Gastrocnemius medialis (tissue), 4 donors: ENCODE measurements at places on chromosomes 7 and 10.

- no peak for DNase-seq
Observed at GRCh38 chr10:78470267-78471103, 436.8 kb downstream of the RPS24 start.

DNA sequence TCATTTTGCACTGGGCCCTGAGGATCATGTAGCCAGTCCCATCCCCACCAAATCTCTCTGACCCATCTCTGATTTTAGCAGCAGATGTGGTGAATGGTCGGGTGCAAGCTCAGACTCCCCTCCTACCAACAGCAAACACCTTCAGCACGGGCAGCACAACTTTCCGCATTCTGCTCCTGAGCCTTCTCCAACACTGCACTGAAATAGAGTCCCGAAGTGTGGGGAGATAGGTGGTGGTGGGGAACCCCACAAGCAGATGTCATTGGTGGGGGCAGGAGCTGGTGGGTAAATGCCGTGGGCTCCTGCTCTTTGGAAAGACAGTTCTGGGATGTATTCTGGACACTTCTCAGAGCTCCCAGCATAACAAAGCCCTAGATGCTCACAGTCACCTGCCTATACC lies 9.6 kb upstream of the CTBP2 start:
- DNase-seq = no peak

GRCh38 chr7:14576578-14576977 lies 326.0 kb downstream of the DGKB start:
- no peak for DNase-seq

DNA sequence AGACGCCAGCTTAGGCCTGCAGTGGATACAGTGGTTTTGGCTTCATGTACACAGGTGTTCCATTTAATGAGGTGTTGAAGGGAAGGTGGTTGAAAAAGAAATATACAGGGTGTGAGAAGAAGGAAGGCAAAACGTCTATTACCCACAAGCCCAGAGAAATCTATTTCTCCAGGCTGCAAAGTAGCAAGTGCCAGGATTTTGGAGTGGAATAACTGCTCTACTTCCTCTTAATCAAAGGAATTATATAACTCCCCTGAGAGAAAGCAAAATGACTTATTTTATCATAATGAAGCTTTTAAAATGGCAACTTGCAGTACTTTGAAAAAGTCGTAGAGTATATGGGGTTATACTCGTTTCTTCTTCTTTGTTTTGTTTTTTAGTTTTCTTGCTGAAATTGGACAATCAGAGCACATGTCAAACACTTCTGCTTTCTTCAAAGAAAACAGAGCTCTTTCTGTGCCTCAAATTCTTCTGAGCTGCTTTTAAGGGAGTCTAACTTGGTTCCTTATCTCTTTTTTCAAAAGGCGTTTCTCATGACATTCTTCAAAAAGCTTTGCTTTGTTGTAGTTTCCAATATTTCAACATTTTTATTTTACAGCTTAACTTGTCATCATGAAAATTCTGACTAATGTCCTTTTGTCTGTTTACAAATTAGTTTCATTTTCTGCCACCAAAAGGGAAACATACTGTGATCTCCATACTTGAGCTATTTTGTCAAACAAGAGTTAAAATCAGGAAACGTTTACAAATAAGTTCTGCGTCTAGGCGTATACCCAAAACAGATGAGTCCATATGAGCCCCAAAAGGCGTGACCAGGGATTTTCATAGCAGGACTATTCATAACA lies 289.7 kb downstream of the FRMD4A start:
- DNase-seq = no peak

- DNase-seq = no peak
Observed at GRCh38 chr7:65269150-65269856, 104.4 kb upstream of the ZNF92 start.

- no peak for DNase-seq
Observed at GRCh38 chr10:1557081-1557480, 180.2 kb downstream of the ADARB2 start.

GRCh38 chr7:50957431-50957830 lies 174.7 kb upstream of the GRB10 start:
- DNase-seq = no peak

DNA sequence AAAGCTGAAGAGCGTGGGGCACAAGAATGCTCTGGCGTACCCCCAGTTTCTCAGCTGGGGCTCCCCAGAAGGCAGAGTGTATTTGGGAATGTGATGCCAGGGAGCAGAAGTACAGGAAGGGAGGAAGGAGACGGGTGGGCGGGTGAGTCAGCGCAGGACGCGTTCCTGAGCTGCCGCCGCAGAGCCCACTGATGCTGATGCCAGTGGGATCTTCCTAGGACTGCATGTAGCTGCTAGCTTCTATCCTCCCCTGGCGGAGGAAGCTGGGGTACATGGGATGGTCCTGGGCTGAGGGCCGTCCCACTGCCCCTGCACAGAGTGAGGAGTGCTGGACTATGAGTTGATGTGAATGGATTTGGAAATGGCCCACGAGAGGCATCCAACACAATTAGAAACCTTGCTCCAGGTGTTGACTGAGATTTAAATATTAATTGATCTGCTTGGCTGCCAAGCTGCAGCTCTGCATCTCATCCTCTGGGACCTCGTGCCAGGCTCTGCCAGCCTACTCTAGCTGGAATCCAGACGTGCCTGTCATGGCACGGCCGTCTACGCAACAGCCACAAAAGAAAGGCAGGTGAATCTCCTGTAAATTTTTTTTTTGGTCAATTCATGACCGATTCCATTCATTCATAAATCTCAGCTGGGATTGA lies 66.2 kb upstream of the RHEB start:
- no peak for DNase-seq

DNA sequence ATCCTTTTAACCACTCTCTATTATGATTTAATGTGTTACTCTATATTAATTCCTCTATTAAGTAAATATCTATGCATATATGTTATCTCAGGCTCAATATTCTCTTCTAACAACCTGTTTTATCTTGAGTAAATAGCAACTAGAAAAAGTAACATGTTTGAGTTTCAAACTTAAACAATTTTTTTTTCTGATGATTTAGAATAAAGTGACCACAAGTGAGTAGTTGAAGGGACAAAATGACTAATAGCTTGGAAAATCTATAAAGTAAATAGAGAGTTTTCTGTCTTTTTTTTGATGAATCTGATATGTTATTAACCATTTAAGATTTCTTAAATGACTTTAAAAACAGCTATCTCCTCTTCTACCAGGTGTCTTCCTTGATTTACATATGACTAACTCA lies 483.8 kb downstream of the TFEC start:
- DNase-seq = no peak

DNA sequence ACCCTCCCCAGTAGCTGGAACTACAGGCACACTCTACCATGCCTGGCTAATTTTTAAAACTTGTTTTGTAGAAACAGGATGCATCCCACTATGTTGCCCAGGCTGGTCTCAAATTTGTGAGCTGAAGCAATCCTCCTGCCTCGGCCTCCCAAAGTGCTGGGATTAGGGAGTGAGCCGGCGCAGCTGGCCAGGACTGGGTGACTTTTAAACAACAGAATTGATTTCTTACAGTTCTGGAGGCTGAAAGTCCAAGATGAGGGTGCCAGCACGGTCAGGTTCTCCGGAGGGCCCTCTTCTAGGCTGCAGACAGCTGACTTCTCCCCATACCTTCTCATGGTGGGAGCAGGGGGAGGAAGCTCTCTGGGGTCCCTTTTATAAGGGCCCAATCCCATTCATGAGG lies 75.2 kb upstream of the CHST15 start:
- no peak for DNase-seq

DNA sequence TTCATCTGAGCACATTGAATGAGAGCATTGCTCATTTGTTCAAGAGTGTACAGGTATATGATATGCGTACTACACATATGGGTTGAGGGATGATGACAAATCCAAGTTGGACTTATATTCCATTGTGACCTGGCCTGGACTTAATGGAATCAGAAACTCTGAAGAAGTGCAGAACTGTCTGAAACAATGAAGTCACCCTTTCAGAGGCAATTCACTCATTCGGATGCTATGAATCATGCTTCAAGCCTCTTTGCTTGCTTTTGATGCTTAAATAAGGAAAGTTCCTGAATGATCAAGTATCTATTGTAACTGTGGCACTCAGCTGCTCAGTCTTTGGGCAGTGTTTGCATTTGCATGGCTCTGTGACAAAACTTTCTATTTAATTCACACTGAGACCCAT lies 93.4 kb downstream of the ZNF365 start:
- no peak for DNase-seq

- DNase-seq = no peak
Observed at GRCh38 chr10:119439922-119440321, 102.6 kb downstream of the RGS10 start.

DNA sequence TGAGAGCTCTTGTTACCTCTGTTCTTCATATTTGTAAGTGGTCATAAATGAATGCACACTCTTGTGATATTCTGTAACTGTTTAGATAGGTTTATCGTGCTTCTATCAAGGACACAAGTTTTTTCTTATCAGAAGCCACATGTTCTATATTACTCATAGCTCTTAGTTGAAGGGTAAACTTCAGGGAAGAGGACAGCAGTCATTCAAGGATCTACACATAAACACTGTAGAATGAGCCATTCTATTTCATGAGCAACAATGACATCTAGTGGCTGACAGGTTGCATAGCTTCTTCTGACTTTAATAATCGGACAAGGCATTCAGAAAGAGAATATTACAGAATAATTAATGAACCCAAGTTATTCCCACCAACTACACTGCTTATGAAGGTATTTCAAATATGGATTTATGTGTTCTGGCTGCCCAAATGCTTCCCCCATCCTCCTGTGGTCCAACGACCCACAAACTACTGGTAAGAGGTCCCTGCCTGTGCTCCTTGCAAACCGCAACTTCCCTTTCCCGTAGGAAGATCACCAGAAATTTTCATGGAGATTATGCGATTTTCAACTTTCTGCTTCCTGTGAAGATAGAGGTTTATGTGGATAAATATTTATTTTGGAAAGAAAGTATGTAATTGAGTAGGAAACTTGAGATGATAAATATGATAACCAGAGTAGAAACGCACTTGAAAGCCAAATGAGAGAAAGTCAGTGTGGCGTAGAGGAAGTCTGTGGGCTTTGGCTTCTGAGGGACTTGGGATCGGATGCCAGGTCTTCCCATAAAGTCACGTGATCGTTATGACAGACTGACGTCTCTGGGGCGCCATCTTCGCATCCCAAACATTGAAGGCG lies 16.8 kb upstream of the ABCB5 start:
- no peak for DNase-seq

GRCh38 chr7:129338450-129338849 lies 95.8 kb upstream of the STRIP2 start:
- no peak for DNase-seq

- DNase-seq = no peak
Observed at GRCh38 chr7:73903321-73904218, 42.6 kb downstream of the TMEM270 start.

DNA sequence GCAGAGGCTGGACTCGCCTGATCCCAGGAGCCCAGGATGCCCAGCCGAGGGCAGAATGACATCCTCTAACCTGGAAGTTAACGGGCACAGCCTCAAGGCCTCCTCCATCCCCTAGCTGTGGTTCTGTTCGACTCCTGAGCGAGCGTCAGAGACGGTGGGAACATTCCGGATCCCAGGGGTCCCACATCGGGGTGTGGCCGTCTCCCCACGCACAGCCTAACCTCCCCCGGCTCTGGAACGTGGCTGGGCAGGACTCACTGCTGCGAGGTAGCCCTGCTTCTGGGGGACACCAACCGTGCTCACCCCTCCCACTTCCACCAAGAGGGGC lies 8.4 kb downstream of the FOXL3 start:
- DNase-seq = no peak

- DNase-seq = no peak
Observed at GRCh38 chr10:132602614-132603013, 65.0 kb downstream of the INPP5A start.

DNA sequence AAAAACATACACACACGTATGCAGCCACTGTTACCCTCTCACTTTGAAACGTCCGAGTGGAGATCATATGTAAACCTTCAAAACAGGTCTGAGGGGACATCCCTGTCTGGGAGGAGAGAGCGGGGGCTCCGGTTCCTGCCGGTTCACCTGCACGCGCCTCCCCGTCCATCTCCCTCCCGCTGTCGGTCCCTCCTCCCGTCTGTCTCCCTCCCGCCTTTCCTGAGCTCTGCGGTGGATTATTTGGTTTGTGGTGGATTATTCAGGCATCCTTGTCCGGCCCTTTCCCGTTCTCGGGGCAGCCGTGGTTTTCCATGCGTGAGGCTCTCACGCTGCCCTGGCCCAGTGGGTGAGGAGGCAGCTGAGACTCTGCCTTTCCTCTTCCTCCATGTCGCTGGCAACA lies 59.8 kb downstream of the NKX6-2 start:
- no peak for DNase-seq

- DNase-seq = no peak
Observed at GRCh38 chr10:87842776-87843497, 20.4 kb downstream of the KLLN start.

DNA sequence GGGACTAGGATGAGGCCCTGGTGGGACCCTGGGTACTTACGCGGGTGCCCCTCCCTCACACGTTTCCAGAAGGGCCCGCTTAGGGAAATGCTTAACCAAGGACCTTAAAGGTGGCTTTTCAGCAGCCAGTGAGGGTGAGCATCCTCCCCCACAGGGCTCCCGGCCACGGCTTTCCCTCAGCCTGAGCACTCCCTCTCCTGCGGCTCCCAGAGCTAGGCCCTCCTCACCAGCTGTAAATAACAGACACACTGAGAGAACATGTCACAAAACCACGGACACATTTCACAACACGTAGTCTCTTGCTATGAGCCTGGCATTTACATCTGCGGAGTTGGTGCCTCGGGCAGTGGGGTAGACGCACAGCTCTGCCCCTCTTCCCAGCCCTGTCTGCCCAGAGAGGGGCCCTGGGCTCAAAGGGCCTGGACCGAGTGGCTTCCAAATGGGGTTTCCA lies 25.2 kb downstream of the GRID1 start:
- DNase-seq = no peak
